ENCODE measurements at places on chromosomes 5 and 9. TPM values are rescaled to one million over a fixed set of nuclear protein-coding genes. Genes with fewer than 3 reads are reported as not detected.

GRCh38 chr5:129664336-129664937 lies 83.5 kb upstream of the MINAR2 start:
- no peak overlapping the region for H3K27ac ChIP-seq
- no peak overlapping the region for H3K4me3 ChIP-seq
- no peaks in the 10 kb centered on the region for H3K4me1 ChIP-seq
- no peaks in the 10 kb centered on the region for H3K36me3 ChIP-seq
- no peak for DNase-seq

- H3K36me3 ChIP-seq = no peaks in the 10 kb centered on the region
- H3K4me1 ChIP-seq = peaks cover 21% of the 10 kb centered on the region
- no peak for DNase-seq
- H3K27me3 ChIP-seq = no peaks in the 10 kb centered on the region
- no peak overlapping the region for H3K4me3 ChIP-seq
Observed at GRCh38 chr9:78035383-78035993, 3.9 kb upstream of the GNAQ start.

GRCh38 chr5:154076240-154076922 lies 37.6 kb downstream of the MFAP3 start:
- no peak for DNase-seq
- no peak overlapping the region for H3K27ac ChIP-seq
- H3K4me3 ChIP-seq = no peak overlapping the region
- peaks cover 27% of the 10 kb centered on the region for H3K4me1 ChIP-seq

GRCh38 chr5:44511596-44511995 lies 122.4 kb upstream of the FGF10 start:
- H3K27me3 ChIP-seq = no peaks in the 10 kb centered on the region
- H3K4me1 ChIP-seq = no peaks in the 10 kb centered on the region
- DNase-seq = no peak
- H3K4me3 ChIP-seq = no peak overlapping the region

DNA sequence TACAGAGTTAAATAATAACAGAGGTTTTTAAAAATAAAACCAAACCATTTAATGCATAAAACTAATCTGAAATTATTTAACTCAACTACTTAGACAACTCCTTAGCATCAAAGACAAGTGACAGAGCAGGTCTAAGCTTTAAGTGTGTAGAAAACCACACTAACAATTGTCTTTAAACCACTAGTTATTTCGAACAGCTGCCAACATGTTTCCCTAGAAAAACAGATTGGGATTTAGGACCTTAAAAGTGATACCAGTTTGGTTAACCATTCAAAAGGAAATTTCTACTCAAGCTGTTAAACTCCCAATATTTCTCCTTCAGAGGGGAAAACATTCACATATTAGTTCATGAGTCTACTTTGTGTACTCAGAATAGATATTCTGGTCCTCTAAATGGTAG lies 208.7 kb downstream of the BNC2 start:
- DNase-seq = no peak
- no peaks in the 10 kb centered on the region for H3K36me3 ChIP-seq
- no peaks in the 10 kb centered on the region for H3K4me1 ChIP-seq
- no peak overlapping the region for H3K27ac ChIP-seq
- H3K4me3 ChIP-seq = no peak overlapping the region

DNA sequence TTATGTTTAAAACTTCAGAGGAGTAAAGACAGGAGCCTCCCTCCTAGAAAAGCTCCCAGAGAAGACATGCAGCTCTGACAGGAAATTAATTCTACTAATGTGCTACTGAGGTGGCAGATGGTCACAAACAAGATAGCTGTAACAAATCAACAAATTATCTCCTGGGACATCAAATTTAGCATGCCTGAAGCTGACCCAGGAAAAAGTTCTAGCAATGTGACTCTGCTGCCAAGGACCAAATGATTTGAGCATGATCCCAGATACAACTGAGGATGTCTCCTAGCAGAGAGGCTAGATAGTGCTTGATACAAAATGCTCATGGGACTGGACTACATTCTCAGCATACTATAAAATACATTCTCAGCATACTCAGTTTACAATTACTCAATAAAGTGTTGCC lies 413.5 kb upstream of the SMC2 start:
- no peak overlapping the region for H3K27ac ChIP-seq
- no peak for DNase-seq
- no peak overlapping the region for H3K4me3 ChIP-seq
- H3K36me3 ChIP-seq = no peaks in the 10 kb centered on the region

DNA sequence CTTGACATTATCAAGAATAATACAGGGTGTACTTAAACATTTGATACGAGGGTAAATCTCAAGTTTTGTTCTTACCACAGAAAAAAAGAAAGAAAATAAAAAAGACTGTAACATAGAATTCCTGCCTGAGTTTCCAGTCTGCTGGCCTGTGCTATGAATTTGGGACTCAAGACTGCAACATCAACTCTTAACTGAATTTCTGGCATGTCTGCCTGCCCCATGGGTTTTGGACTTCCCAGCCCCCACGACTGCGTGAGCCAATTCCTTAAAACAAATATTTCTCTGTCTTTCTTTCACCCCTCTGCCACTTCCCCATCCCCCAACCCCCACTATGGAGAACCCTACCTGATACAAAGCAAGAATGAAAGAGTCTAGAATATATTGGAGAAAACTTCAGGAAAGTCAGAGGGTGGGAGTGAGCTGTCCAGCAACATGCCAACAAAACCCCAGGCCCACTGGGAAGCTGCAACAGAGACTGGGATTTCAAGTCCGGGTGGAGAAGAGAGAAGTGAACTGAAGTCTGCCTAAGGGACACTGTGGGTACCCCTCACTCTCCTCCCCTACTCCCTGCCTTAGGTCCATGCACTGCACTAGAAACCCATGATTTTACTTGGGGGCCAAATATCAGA lies 43.0 kb downstream of the MARCHF3 start:
- no peaks in the 10 kb centered on the region for H3K4me1 ChIP-seq
- H3K27ac ChIP-seq = no peak overlapping the region
- DNase-seq = no peak
- H3K36me3 ChIP-seq = no peaks in the 10 kb centered on the region
- no peak overlapping the region for H3K4me3 ChIP-seq
- H3K27me3 ChIP-seq = no peaks in the 10 kb centered on the region

DNA sequence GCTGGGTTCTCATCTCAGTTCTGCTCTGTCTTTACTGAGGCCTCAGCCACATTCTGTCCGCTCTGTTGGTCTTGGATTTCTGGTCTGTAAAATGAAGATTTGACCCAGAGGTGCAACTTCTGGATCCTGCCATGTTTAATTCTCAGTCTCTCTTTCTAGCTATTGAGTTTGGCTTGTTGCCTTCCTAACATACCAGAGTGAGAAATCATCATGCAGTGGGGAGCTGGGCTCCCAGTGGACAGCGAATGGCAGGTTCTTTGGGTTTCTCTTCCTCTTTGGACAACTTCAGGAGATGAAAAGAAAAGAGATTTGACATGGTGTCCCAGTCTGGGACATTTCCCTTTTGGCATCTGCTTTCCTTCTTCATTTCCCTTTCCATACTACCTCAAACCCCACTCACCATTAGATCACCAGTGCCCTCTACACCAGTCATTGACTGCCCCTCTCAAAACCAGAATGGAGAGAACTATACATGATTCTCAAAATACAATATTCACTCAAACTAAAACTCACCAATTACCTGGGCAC lies 334.7 kb downstream of the ACTL7B start:
- H3K4me1 ChIP-seq = peaks cover 12% of the 10 kb centered on the region
- H3K27me3 ChIP-seq = no peaks in the 10 kb centered on the region
- no peaks in the 10 kb centered on the region for H3K36me3 ChIP-seq
- no peak overlapping the region for H3K4me3 ChIP-seq
- DNase-seq = no peak
- H3K27ac ChIP-seq = no peak overlapping the region

DNA sequence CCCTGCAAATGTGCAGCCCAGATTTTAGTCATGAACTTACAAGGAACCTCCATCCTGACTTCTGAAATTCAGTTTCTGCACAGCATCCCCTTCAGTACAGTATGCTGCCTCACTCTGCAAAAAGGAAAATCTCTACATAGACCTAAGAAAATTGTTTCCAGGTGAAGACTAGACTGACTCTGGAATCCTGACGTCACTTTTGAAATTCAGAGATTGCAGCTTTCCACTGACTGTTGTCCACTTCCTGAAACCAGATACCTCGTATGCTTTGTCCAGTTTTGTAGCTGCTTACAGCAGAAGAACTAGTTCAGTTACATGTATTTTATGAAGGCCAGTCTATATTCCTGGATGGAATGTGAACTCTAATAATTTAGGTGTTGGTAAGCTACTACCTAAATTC lies 629.3 kb upstream of the ST8SIA4 start:
- H3K4me3 ChIP-seq = no peak overlapping the region
- H3K4me1 ChIP-seq = no peaks in the 10 kb centered on the region
- no peak overlapping the region for H3K27ac ChIP-seq
- H3K27me3 ChIP-seq = no peaks in the 10 kb centered on the region
- no peak for DNase-seq

DNA sequence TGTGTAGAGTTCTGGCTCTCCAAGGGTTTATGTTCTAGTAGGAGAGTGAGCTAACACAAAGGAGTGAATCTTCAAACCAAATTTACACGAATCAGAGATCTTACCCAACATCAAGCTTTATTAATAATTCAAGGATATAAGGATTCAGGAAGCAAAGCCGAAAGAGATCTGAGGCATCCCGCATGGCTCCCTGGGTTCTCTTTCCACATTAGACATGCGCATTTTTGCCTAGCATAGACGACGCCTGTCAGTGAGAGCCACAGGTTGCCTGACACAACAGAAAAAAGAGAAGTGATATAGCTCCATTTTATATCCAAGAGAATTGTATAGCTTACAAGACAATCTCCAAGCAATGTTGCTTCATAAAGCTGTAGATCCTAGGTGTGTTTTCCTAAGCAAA lies 52.6 kb downstream of the ESM1 start:
- no peaks in the 10 kb centered on the region for H3K4me1 ChIP-seq
- H3K36me3 ChIP-seq = no peaks in the 10 kb centered on the region
- no peak overlapping the region for H3K27ac ChIP-seq

DNA sequence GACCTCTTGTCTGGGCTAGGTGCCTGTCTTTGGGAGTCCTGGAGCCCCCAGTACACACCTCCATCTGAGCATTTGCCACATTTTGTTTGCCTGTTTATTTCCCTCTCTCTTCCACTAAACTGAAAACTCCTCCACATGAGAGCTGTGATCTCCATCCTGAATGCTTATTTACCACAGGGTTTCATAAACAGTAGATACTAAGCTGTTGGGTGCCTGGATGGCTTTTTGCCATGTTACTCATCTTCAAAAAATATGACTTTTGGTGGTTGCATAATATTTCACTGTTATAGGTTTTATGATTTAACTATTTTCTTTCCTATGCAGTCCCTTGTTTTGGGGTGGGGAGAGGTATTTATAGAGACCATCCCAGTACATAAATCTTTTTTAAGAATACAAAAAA lies 99.6 kb downstream of the APBA1 start:
- peaks cover 14% of the 10 kb centered on the region for H3K4me1 ChIP-seq
- H3K27ac ChIP-seq = no peak overlapping the region
- H3K36me3 ChIP-seq = no peaks in the 10 kb centered on the region

DNA sequence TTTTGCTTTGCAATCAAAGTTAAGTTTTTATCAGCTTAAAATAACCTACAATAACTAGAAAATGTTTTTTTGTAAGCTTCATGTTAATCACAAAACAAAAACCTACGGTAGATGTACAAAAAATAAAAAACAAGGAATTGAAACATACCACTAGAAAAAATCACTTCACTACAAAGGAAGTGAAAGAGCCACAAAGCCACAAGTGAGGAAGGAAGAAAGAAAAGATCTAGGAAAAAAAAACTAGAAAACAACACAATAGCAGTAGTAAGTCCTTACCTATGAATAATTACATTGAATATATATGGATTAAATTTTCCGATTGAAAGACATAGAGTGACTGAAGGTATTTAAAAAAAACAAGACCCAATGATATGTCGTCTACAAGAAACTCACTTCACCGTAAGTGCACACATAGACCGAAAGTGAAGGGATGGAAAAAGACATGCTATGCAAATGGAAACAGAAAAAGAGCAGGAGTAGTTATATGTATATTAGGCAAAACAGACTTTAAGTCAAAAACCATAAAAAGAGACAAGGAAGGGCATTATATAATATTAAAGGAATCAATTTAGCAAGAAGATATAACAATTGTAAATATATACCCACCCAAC lies 13.4 kb upstream of the ZDHHC21 start:
- no peaks in the 10 kb centered on the region for H3K36me3 ChIP-seq
- H3K27me3 ChIP-seq = peaks cover 12% of the 10 kb centered on the region
- H3K4me3 ChIP-seq = no peak overlapping the region
- H3K27ac ChIP-seq = no peak overlapping the region

CCL21 gene
- total RNA-seq = 20.3 TPM

F12 gene
- not detected for total RNA-seq

CCDC180 gene
- total RNA-seq = 1.4 TPM

NUP155 gene
- total RNA-seq = 16.0 TPM

IL33 gene
- total RNA-seq = 21.7 TPM

ACSL6 gene
- total RNA-seq = 3.2 TPM

PCDHGA3 gene
- 21.0 TPM for total RNA-seq

FAXDC2 gene
- total RNA-seq = 21.2 TPM
